ENCODE measurements at places on chromosomes 1 and 21.

GRCh38 chr1:65791801-65792668, 660 bp upstream of the PDE4B start:
- peak; percentile 51 for DNase-seq

DNA sequence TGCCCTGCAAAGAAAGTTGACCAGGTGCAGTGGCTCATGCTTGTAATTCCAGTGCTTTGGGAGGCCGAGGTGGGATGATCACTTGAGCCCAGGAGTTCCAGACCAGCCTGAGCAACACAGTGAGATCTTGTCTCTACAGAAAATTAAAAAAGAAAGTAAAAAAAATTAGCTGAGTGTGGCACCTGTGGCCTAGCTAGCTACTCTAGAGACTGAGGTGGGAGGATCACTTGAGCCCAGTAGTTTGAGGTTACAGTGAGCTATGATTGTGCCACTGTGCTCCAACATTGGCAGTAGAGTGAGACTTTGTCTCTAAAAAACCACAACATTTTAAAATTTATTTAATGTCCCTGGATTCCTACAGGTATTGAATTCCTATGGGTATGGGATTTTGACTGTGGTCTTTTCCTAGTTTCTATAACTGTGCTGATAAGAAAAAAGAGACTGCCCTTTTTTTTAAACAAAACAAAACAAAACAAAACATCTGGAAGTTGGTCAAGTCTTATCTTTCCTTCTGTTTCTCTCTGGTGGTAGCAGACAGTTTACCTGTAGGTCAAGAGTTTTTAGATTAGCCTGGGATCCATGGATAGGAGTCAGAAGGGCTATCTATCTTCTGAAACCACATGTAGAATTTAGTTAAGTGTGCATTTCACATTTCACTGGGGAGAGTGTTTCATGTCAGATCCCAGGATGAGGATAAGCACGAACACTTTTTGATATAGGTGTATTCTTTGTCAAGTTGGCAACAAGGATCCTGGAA, 18.8 kb downstream of the UCK2 start:
- no peak for DNase-seq

DNA sequence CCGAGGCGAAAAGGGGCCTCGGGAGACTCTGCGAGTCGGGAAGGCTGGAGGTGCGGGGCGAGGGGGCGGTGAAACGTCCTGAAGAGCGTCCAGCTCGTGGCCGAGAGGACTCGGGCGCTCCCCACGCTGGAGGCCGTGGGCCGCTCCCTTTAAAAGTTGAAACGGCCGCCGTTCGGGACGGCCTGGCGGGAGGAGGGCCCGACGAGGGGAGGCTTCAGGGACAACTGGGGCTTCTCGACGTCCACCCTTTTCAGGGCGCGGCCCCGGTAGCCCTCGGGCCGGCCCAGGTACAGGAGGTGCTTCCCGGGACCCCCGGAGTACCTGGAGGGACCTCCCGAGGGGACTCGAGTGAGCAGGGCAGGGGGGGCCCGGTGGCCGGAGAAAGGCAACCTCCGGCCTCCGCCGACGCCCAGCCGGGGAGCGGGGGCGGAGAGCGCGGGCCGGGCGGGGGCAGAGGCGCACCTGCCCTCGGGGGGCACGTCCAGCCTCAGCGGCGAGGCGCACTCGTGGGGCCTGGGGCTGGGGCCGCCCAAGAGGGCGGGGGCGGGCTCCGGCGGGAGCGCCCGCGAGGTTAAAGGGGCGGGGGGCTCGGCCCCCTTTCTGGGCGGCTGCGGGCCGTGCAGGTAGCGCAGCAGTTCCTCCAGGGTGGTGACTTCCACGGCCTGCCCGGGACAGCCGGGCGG, 14.0 kb downstream of the SEMA6C start:
- no peak for DNase-seq

GRCh38 chr1:187931776-187932175, 1103.0 kb downstream of the PLA2G4A start:
- DNase-seq = no peak

DNA sequence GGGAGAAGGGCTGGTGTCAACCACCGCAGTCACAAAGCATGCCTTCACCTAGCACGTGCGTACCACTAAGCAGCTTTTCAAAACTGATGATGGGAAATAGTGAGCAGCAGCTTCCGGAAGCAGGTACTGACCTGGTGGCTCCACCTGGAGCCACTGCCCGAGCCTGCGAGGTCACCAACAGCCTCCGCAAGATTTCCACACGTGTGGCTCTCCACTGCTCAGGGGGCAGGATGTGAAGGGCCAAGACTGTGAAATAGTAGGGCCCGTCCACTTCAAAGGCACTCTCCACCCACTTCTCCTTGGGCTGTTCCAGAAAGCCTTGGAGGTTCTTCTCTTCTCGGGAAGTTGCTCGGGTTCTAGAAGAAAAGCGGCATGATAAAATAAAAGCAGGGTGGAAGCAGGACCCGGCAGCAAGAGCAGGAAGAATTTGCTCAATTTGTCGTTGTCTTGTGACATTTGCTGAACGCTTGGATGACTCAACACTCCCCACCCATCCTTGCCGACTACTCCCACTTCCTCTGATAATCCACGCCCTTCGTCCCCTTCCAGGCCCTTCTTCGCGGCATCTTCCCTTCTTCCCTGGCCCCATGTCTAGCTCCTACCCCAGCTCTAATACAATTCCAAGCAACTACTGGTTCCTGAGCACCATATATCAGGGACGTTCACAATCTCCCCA, 124.9 kb upstream of the IFFO2 start:
- peak; percentile 45 for DNase-seq

- DNase-seq = no peak
These were observed 60.9 kb downstream of the SKI start for GRCh38 chr1:2288816-2289536.

GRCh38 chr1:26782521-26783212, 5.1 kb upstream of the PIGV start:
- no peak for DNase-seq

DNA sequence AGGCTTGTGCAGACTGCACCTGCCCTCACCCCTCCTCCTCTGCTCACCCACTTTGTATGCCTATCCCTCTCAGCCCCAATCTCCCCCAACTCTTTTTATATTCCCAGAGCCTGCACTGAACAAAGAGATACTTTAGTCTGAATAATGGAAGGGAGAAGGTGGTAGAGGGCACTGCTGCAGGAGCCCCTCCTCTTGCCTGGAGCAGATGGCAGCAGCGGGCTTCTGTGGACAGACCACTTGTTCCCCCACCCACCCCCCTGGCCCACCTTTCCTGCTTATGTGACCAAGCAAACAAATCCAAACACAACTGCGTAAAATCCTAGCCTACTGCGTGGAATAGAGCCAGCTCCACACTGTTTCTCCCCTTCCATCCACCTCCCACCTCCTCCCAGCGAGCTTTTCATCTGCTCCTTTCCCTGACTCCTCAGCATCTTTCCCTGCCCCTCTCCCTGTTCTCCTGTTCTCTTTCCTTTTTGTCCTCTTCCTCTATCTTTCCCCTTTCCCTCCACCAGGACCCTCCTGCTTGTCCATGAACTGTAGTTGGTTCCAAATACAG, 27.5 kb downstream of the RGS8 start:
- no peak for DNase-seq

GRCh38 chr1:245365095-245366020, 210.6 kb downstream of the KIF26B start:
- DNase-seq = no peak

GRCh38 chr1:181128592-181129497, 40.3 kb downstream of the IER5 start:
- DNase-seq = no peak

GRCh38 chr1:184753117-184753516, 1.5 kb downstream of the EDEM3 start:
- no peak for DNase-seq

- no peak for DNase-seq
These were observed 5.3 kb downstream of the C1orf116 start for GRCh38 chr1:207027206-207027777.

GRCh38 chr1:4768553-4768952, 114.1 kb downstream of the AJAP1 start:
- DNase-seq = no peak

DNA sequence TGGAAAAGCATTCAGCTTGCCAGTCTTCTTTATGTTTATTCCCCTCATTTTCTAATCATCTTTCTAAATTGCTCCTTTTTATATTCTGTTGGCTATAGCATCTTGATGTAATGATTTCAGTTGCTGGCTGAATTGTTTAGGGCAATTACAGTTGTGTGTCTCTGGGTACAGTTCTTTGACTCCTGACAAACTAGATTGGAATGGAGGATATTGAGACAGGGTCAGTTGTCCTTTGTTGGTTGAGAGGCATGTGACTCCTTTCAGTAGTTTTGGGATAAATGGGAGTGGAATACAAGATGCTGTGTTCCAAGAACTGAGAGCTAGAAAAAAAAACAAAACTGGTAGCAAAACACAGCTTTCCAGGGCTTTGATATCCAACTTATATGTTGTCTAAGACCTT, 1.5 kb downstream of the CENPF start:
- peak; percentile 59 for DNase-seq

GRCh38 chr1:231776757-231777062, 150.1 kb downstream of the DISC1 start:
- DNase-seq = no peak

- DNase-seq = no peak
These were observed 20.2 kb upstream of the OTUD3 start for GRCh38 chr1:19861842-19862530.

GRCh38 chr1:198649968-198650338, 11.1 kb downstream of the PTPRC start:
- no peak for DNase-seq

GRCh38 chr1:27607239-27607804, 3.4 kb upstream of the AHDC1 start:
- DNase-seq = no peak

- DNase-seq = peak; percentile 16
These were observed 13.3 kb upstream of the BARHL2 start for GRCh38 chr1:90730243-90731022.

GRCh38 chr1:102799496-102799895, 308.8 kb downstream of the COL11A1 start:
- peak; percentile 61 for DNase-seq

GRCh38 chr1:222948079-222948478, 133.2 kb downstream of the DISP1 start:
- DNase-seq = peak; percentile 20

- DNase-seq = no peak
These were observed 245.9 kb upstream of the SGIP1 start for GRCh38 chr1:66288048-66288447.

DNA sequence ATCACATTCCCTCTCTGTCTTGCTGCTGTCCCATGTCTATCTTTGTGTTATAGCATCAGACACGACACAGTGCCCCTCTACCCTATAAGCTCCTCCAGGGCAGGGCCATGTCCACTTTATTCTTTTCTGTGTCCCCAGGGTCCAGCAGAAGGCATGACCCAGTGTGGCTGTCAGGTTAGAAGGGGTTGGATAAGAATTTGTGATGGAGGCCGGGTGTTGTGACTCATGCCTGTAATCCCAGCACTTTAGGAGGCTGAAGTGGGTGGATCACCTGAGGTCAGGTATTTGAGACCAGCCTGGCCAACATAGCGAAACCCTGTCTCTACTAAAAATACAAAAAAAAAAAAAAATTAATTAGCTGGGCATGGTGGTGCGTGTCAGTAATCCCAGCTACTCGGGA, 26.3 kb upstream of the RNF19B start:
- no peak for DNase-seq

GRCh38 chr1:231478811-231479210, 49.7 kb upstream of the TSNAX start:
- no peak for DNase-seq

- no peak for DNase-seq
These were observed 5.9 kb upstream of the BCL2L15 start for GRCh38 chr1:113893267-113893666.

DNA sequence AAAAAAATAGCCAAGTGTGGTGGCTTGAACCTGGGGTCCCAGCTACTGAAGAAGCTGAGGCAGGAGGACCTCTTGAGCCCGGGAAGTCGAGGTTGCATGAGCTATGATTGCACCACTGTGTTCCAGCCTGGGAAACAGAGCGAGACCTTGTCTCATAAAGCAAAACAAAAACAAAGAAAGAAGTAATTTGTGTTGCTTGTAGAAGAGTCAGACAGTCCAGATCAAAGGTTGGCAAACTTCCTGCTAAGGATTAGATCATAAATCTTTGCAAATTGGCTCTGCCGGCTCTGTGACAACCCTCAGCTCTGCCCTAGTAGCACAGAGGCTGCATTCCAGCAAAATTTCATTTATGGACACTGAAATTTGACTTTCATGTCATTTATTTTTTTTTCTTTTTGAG, 19.0 kb upstream of the MFN2 start:
- DNase-seq = peak; percentile 53

DNA sequence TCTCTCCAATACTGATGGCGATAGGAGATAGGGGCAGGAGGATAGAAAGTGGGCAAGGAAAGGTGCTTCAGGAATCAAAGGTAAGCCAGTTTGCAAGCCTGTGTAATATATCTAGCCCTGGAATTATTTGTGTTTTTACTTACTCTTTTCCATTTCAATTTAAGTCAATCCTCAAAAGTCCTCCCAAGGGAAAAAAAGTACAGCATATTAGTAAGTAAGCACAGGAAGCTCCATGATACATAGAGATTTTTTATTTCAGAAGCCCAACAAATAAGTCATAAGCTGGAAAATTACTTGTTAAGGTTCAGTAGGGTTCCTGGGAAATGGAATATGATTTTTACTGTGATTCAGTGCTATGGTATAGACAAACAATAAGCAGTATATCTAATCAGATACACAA, 337.7 kb upstream of the DUSP10 start:
- DNase-seq = no peak

DNA sequence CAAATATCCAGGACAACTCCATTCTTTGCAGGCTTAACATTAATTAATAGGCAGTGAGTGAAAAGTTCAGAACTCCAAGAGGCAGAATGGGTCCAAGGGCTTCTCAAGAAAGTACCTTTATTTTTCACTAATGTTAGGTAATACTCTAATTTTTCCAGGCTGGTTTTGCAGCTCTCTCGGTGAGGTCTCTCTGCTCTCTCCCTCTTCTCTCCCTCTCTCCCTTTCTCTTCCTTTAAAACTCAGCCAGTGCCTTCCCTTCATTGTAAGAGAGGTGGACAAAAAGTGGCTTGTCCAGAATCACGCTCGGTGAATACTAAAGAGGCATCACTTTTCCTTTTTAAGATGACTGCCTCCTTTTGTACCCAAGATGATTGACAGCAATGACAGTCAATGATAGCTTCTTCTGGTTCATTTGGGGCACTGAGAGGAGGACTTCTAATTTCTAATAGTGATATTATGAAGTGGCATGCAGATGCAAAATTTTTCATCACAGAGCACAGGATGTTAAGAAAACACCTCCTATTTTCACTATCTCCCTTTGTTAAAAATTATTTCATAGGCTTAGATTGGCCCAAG, 1.3 kb upstream of the CHI3L1 start:
- no peak for DNase-seq

- no peak for DNase-seq
These were observed 10.5 kb upstream of the LRRC8D start for GRCh38 chr1:89810302-89810701.

GRCh38 chr1:204045430-204045829, 27.5 kb upstream of the SOX13 start:
- no peak for DNase-seq

- peak; percentile 39 for DNase-seq
These were observed 129.8 kb downstream of the S1PR1 start for GRCh38 chr1:101366513-101367215.

DNA sequence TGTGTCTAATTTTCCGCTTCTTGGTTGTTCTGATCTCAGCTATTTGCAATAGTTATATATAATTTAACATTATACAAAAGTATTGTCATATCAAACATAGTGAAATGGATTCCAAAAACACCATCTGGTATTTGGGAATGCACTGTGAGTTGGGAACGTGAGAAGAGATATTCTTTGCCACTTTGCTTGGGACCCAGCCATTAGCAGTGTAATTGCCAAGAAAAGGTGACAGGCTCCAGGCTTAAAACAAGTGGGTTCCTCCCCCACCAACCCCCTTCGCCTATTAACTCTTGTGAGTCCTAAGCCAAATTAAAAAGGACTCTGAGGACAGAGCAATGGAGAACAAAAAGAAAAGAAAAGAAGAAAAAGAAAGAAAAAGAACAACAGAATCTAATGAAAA, 186.7 kb upstream of the NFIA start:
- no peak for DNase-seq

Measured in foreskin fibroblast (primary cell).